Globus pallidus (tissue), 1 donor: ENCODE measurements at places on chromosomes 1 and 21.

GRCh38 chr1:43305926-43306687 is 5.3 kb downstream of the TIE1 start:
- DNase-seq: no peak

- DNase-seq: no peak
Observed at GRCh38 chr1:10624256-10625050, 149.7 kb downstream of the PEX14 start.

- DNase-seq: no peak
Observed at GRCh38 chr21:41932191-41932575, 21.6 kb downstream of the C2CD2 start.

GRCh38 chr21:36419996-36420395 is 34.8 kb downstream of the CHAF1B start:
- DNase-seq: peak; percentile 68

GRCh38 chr1:12032161-12032621 is 12.9 kb downstream of the MIIP start:
- no peak for DNase-seq

GRCh38 chr1:102872526-102872925 is 235.8 kb downstream of the COL11A1 start:
- no peak for DNase-seq

- no peak for DNase-seq
Observed at GRCh38 chr1:156372265-156372586, 3.2 kb downstream of the RHBG start.

- no peak for DNase-seq
Observed at GRCh38 chr1:47803815-47804501, 193.2 kb downstream of the TRABD2B start.
